NCI-H1417 (cell line): ENCODE measurements at places on chromosomes 5 and 9.

DNA sequence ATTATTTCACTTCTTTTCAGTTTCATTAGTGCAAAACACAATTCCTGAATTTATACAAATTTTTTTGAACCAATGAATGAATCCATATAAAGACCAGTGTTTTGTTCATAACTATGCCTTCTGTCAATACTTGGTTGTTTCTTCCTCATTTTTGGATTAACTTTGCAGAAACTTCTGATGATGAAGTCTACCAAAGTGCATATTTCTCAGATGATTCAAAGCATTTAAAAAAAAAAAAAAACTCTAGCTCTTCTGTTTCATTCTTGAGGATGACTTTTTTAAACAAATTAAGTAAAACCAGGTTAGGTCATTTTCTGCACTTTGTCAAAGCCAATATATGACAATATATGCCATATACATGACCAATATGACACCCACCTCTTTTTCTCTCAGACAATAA is 92.6 kb downstream of the CHSY3 start:
- DNase-seq, result no peak

DNA sequence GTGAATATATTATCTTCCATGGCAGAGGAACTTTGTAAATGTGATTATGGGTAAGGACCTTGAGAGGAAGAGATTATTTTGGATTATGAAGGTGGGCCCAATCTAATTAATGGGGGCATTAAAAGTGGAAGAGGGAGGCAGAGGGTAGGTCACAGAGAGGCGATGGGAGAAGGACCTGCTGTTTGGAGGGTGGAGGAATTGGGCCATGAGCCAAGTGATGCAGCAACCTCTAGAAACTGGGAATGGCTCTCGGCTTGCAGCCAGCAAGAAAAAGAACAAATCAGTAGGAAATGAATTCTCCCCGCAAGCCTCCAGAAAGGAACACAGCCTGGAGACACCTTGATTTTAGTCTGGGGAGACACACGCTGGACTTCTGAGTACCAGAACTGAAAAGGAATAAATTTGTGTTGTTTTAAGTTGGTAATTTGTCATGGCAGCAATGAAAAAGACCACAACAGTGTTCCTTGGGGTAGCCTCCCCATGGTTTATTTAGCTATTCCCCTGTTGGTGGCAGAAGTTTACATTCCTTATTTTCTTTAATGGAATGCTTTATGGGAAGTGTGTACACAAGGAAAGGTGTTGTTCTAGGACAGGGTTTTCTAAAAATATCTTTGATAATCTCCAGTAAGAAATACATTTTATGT is 103.6 kb downstream of the HSPA4 start:
- DNase-seq, result no peak

GRCh38 chr5:55540525-55540924 is 5.8 kb upstream of the PLPP1 start:
- DNase-seq, result no peak

GRCh38 chr5:84202136-84202535 is 182.5 kb downstream of the EDIL3 start:
- no peak for DNase-seq

GRCh38 chr9:14302405-14302804 is 11.5 kb downstream of the NFIB start:
- DNase-seq, result no peak

- no peak for DNase-seq
Measured at GRCh38 chr5:159805021-159805420, 111.3 kb upstream of the ADRA1B start.

- DNase-seq, result no peak
Measured at GRCh38 chr5:83530193-83530592, 58.6 kb downstream of the VCAN start.

DNA sequence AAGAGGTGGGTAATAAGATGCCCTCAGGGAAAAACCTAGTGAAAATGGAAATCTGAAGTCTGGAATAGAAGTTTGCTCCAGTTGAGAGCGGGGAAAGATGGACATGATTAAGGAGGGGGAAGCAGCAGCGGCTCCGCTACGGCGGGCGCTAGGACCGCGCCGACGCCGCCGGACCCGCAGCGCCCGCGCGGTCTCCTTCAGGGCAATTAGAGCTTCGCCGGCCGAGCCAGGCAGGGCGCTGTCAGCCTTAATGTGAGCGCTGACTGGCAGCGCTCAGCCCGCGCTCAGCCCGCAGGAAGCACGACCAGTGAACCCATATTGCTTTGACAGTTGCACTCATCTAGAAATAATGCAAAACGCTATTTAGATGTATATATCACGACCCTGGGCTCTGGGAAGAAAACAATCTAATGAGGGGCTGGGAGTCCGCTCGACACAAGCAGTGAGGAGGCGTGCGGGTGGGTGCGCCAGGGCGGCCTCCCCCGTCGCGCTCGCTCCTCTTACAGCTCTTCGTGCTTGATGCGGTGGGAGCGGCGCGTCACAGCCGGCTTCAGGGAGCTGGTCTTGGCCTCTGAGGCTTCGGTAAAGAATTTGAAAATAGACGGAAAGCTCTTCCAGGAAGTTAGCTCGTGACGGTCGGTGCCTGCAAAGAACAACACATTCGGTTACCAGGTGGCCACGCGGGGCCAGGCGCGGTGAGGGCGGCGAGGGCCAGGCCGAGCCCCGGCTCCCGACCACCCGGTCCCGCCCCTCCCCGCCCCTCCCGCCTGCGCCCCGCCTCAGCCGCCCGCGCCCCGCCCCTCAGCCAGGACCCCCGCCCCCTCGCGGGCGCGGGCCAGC is 37.7 kb downstream of the NR2F1 start:
- DNase-seq, result peak; percentile 85

DNA sequence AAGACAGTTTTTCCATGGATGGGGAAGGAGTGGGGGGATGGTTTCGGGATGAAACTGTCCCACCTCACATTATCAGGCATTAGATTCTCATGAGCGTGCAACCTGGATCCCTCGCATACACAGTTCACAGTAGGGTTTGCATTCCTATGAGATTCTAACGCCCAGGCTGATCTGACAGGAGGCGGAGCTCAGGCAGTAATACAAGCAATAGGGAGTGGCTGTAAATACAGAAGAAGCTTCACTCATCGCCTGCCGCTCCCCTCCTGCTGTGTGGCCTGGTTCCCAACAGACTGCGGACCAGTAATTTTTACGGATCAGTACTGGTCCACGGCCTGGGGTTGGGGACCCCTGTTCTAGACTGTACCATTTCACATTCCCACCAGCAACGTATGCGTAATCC is 68.3 kb upstream of the OTULINL start:
- no peak for DNase-seq

GRCh38 chr9:82930116-82930515 is 132.8 kb downstream of the RASEF start:
- no peak for DNase-seq

- DNase-seq, result peak; percentile 39
Measured at GRCh38 chr5:180784497-180785097, 18.0 kb downstream of the MGAT1 start.

DNA sequence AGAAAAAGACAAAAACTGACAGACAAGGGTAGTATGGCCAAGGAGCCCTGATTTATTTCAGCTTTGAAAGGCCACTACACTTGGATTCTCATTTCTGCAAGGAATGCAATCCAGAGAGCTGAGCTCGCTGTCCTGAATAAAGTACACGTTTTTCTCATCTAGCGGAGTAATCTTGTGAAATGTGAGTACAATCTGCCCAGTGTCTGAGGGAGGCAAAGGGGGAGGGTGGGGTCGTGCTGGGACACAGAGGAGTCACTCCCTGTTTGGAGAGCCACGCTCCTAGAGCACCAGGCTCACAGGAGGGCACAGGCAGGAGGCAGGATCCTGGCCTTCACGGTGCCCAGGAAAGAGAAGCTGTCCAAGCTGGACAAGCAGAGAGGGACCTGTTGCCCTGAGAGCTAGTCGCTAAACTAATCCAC is 51.0 kb upstream of the IFNK start:
- no peak for DNase-seq

DNA sequence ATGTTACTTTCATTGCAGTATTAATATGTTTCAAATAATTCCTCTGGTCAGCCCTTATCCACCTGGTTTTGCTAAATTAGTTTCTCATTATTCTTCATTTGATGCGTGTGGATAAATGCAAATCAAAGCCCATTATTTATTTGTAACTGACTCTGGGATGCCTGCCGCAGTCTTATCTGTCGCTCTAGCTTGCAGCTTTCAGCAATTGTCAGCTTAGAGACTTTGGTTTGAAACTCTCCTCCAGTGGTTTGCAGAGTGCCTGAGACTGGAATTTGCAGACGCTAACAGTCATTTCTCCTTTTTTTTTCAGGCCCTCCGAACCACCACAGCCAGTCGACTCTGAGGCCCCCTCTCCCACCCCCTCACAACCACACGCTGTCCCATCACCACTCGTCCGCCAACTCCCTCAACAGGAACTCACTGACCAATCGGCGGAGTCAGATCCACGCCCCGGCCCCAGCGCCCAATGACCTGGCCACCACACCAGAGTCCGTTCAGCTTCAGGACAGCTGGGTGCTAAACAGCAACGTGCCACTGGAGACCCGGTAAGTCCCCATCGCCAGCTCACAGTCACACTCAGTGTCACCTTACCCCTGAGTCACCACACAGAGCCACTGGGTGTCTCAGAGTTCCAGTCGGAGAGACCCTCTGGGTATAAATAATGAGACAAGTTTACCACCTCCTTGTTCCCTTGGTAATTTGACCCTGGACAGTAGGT is 339.0 kb upstream of the WWC1 start:
- DNase-seq, result no peak

DNA sequence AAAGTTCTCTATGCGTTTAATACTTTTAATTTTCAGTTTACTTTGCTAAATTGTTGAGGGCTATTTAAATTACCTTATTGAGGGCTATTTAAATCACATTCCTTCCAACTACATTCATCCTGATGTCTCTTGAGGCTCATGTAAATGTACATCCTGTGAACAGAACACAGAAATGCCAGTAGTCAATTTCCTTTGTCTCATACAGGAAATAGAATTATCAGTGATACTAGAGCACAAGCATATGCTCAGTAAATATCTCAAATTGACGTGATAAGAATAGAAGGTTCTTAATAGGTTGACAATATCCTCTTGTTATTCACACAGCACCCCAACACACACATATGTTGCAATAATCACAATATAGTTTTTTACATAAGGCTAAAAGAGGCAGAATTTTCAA is 449.0 kb downstream of the CYLC2 start:
- DNase-seq, result no peak

DNA sequence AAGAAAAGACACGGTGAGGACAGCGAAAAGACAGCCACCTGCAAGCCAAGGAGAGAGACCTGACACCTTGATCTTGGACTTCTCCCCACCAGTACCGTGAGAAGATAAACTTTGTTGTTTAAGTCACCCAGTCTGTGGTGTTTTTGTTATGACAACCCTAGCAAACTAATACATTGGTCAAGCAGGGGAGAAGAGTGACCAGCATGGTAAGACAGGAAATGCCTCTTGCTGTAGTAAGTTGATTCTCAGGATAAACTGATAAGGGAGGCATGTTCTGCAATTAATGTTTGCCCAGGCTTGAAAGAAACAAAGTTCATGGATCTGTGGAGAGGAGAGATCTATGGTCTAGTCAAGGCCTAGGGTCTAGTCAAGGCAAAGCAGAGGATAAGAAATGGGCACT is 801.2 kb downstream of the MAT2B start:
- no peak for DNase-seq

- no peak for DNase-seq
Measured at GRCh38 chr9:84484172-84484571, 143.6 kb upstream of the SLC28A3 start.

- no peak for DNase-seq
Measured at GRCh38 chr5:175575301-175575700, 82.6 kb upstream of the HRH2 start.

DNA sequence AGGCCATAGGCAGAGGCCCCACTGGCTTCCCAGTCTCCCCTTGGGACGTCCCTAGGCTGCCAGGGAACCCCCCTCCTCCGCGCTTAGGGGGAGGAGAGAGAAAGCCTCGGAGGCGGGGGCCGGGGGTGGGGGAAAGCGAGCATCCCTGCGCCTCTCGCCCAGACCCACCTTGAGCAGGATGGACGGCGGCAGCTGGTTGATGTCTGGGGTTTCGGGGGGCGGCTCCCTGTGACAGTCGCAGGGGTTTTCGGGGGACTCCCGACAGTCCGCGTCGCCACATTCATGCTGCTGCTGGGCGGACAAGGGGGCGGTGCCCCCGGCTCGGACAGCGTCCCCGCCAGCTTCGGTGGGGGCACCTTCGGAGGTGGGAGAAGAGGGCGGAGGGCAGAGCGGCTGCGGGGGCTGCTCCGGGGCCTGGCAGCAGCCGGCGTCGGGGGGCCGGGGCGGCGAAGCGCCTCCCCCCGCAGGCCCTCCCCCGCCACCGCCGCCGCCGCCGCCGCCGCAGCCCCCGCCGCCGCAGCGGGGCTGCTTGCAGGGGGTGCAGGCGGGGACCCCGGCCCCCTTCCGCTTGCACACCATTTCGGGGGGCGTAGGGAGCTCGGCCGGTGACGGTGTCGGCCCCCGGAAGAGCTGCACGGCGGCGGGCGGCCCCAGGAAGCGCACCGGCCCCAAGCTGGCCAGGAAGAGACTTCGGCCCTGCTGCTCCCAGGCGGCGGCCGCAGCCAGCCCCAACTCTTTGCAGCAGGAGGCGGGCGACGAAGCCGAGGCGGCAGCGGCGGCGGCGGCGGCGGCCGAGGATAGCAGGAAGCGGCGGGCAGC is 1.2 kb downstream of the FBXL17 start:
- peak; percentile 32 for DNase-seq

DNA sequence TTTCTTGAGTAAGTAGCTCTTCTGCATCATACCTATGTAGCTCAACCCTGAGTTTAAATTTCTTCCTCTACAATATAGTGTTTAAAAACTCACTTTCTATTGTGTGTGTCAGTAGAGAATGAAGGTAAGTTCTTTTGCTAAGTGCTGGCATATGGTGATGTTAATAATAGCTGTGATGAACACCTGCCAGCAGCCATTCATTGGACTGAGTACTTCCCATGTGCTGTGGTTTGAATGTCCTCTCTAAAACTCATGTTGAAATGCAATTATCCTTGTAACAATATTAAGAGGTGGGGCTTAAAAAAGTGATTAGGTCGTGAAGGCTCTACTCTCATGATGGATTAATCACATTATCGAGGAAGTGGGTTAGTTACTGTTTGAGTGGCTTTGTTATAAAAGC is 645.2 kb upstream of the RGMB start:
- DNase-seq, result peak; percentile 26

DNA sequence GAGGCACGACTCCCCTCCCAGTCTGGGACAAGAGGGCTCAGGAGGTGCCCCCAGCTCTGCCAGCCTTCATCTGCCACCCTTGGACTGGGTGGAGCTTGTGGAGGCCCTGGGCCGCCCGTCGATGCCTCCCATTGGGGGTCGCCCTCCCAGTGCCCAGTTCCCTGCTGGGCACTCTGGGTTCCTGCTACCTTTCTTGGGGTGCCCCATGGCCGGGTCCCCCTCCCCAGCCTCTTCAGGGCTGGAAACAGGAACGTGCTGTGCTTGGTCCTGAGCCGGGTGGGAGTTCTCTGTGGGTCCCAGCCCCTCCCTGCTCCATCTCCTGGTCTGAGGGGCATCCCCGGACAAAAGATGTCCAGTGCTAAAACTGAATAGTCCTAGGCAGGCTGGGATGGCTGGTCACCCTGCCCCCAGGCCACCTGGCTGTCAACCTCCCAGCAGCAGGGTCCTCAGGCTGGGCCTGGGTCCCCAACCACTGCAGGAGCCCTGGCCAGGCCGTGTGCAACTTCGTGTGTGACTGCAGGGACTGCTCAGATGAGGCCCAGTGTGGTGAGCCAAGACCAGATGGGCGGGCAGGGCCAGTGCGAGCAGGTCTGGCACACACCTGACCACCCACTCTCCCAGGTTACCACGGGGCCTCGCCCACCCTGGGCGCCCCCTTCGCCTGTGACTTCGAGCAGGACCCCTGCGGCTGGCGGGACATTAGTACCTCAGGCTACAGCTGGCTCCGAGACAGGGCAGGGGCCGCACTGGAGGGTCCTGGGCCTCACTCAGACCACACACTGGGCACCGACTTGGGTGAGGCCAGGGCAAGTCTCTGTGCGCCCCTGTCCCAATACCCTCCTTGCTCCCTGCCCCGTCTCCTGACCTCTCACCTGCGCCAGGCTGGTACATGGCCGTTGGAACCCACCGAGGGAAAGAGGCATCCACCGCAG is 784 bp downstream of the MAMDC4 start:
- DNase-seq, result no peak
